ENCODE measurements at places on chromosomes 13 and 19. TPM values are rescaled to one million over a fixed set of nuclear protein-coding genes. Genes with fewer than 3 reads are reported as not detected.

Gene CERS1
- 0.23 TPM for polyA plus RNA-seq

Gene CASP14
- polyA plus RNA-seq = 122 TPM

Gene FBN3
- not detected for polyA plus RNA-seq

Gene KCTD12
- polyA plus RNA-seq = 8.9 TPM

Gene HOMER3
- 119 TPM for polyA plus RNA-seq

Gene CEACAM6
- polyA plus RNA-seq = 1.00 TPM

Gene MPND
- polyA plus RNA-seq = 4.6 TPM

DNA sequence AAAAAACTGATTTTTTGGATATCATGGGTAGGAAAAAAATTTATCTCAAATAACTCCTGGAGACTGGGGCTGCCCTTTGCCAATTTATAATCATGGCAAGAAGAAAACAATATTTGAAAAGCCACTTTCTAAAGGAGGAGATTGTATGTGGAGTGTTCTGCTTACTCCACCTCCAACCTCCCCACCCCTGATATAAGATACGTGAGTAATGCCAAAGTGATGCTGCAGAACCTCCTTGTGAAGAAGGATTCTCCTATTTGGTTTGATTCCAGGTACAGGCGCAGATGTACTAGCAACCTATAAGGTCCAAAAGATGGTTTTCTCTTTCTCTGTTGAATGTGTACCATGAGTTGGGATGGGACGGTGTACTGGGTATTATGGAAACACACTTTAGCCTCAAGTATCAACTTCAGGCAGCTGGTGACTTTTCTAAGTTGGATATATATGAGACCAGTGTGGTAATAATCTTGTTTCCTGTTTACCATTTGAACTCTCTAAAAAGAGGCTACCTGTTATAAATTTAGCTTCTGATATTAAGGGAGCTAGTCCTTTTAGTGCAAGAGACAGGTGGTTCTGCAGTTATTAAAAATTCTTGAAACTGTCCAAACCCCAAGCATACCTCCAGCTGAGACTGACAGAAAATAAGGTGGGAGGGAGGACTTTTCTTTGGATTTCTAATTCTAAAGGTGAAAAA lies 724.0 kb upstream of the MIR17HG start:
- H3K4me3 ChIP-seq = no peak overlapping the region
- DNase-seq = no peak
- H3K4me1 ChIP-seq = peaks cover 9% of the 10 kb centered on the region
- H3K36me3 ChIP-seq = no peaks in the 10 kb centered on the region

DNA sequence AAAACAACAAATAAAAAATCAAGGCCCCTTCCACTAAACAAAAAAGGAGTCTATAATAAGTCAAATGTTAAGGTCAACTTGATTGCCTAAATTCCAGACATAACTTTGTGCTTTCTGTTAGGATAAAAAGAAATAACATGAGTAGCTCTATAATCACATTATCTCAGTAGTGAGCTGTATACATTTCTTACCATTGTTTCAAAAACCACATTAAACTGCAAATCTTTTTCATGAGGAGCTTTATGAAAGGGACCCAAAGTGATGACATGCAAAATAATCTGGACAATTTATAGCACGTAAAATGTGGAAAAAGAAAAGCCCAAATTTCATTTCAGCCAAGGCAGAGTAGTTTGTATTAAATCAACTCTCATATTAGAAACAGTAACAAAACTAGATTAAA lies 269.2 kb downstream of the KLF12 start:
- DNase-seq = no peak
- H3K4me1 ChIP-seq = no peaks in the 10 kb centered on the region
- H3K27ac ChIP-seq = no peak overlapping the region
- H3K4me3 ChIP-seq = no peak overlapping the region
- H3K36me3 ChIP-seq = no peaks in the 10 kb centered on the region
